C1 segment of cervical spinal cord (tissue), 14 donors: ENCODE measurements at places on chromosomes 5 and 9.

- no peak for DNase-seq
Observed at GRCh38 chr5:126137891-126138280, 285.3 kb upstream of the GRAMD2B start.

DNA sequence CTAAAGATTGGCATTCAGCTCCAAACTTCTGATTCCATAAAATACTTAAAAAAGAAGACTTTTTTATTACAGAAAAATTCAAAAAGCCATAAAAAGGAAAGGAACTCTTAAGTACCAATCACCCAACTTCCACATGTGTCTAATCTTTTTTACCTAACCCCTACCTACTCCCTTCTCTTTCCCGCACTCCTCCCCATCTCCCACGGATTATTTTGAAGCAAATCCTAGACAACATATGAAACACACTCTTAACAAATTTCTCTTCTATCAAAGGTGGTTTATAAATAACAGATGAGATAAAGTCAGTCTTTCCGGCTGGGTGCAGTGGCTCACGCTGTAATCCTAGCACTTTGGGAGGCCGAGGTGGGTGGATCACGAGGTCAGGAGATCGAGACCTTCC is 5.9 kb upstream of the DENND4C start:
- DNase-seq = no peak

- no peak for DNase-seq
Observed at GRCh38 chr9:116453785-116454184, 233.3 kb upstream of the TRIM32 start.

- no peak for DNase-seq
Observed at GRCh38 chr9:20940447-20941173, 90.8 kb downstream of the HACD4 start.
